ENCODE measurements at places on chromosomes 5 and 9.

- DNase-seq, result no peak
Measured at GRCh38 chr5:4627131-4627530, 513.0 kb upstream of the ADAMTS16 start.

DNA sequence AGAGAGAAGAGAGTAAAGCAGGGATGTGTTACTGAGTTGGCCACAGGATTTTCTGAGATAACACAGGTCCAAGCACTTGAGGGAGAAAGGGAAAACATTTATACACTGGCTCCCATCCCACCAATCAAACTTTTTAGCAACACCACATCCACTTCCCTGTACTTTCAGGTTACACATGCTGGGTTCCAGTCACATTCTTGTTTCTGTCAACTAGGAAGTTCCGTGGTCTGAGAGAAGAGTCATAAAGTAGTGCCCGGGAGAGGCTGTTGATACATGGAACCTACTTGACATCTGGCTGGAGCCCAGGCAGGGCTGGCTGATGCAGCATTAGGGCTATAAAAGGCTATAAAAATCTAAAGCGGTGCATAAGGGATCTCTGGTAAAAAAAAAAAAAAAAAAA lies 473.9 kb upstream of the COX7C start:
- no peak for DNase-seq

DNA sequence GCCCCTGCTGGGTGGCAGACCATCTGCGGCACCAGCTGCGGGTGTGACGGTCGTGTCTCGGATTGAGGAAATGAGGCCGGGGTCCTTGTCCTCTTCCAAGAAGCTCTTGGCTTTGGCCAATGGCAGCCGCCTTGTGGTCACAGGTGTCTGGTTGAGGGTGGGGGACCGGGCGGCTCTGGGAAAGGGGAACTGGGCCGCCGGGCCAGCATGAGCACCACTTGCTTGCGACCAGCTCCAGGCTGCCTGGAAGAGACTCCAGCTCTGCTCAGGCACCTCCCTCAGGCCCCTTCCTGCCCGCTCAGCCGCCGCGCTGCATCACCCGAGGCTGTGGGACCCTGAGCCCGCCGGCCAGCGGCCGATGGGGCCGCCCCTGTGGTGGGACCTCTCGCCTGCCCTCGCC lies 59.7 kb downstream of the RXRA start:
- DNase-seq, result no peak

GRCh38 chr5:50744776-50745175 lies 78.3 kb downstream of the PARP8 start:
- no peak for DNase-seq

- DNase-seq, result no peak
Measured at GRCh38 chr5:134451936-134452505, 40.3 kb upstream of the CDKN2AIPNL start.

GRCh38 chr9:118414676-118415075 lies 710.5 kb downstream of the TLR4 start:
- no peak for DNase-seq

DNA sequence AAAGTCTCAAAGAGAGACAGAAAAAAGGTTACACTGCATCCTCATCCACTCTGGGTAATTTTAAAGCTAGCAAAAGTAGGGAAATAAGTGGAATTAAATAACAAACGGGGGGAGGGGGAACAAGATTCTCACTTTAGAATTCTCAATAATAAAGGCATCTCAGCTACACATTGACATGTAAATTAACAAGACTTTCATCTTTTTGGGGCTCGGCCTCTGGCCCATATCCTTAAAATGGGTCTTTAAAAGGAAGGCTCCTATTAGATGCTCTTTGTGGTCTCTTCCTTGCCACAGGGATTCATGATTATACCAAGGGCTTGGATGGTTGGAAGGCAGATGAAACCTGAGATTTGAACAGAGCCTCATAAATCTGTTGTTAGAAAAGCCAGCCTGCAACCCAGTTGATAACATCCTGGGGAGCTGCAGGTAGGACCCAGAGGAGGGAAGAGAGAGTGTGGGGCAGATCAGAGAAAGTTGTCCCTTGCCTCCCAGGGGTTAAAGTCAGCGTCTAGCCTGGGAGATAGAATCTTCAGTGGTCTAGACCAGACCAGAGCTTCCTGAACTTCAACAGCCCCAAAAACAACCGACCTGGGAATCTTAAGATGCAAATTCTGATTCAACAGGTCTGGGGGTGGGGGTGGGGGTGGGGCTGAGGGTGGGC lies 135.9 kb downstream of the GCNT1 start:
- DNase-seq, result no peak

DNA sequence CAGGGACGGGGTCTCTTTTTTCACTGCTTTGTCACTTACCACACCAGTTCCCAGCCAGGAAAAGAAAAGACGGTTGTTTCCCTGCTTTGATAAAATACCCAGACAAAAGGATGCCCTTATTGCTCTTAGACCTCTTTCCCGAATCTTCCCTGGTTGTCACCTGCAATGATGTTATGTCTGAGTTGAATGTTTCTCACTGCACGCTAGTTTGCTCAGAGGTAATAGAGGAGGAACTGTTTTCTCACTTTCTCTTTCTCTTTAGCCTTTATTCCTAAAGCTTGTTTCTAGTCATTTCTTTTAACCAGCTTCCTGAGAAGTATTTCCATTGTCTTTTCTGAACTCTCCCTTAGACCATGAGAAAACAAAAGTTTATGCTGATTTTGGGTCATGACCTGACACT lies 32.9 kb downstream of the ACER2 start:
- no peak for DNase-seq

DNA sequence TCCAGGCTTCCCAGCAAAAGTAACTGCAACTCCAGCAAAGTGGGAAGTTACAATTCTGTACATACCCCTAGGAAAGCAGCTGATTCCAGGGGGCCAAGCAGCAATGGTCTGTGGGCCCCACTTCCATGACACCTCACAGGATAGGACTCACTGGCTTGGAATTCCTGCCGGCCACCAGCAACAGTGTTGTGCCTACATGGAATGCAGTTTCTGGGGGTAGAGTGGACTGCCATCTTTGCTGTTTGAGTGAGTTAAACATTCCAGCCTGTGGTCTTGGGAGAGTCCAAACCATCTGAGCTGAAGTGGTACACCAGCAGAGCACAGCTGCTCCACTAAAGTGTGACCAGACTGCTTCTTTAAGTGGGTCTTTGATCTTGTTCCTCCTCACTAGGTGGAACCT lies 13.4 kb upstream of the FBN2 start:
- no peak for DNase-seq

DNA sequence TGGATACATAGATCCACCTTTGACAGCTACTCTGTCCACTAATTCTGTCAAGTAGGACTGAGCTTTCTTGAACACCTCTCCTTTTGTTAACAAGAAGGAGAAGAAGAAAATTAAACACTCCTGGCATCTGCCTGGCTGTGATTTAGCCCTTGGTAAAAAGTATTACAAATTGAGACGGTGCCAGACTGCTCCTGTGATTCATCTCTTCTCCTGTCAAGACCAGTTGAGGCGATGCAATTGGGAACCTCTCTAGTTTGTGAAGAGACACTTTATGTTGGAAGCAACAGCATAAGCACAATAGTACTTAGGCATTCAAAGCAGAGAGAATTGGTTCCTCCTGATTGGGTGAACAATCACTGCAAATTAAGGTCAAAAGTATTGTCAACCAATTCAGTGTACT lies 72.7 kb downstream of the GHR start:
- DNase-seq, result no peak

GRCh38 chr5:103679873-103680272 lies 117.3 kb upstream of the NUDT12 start:
- no peak for DNase-seq

DNA sequence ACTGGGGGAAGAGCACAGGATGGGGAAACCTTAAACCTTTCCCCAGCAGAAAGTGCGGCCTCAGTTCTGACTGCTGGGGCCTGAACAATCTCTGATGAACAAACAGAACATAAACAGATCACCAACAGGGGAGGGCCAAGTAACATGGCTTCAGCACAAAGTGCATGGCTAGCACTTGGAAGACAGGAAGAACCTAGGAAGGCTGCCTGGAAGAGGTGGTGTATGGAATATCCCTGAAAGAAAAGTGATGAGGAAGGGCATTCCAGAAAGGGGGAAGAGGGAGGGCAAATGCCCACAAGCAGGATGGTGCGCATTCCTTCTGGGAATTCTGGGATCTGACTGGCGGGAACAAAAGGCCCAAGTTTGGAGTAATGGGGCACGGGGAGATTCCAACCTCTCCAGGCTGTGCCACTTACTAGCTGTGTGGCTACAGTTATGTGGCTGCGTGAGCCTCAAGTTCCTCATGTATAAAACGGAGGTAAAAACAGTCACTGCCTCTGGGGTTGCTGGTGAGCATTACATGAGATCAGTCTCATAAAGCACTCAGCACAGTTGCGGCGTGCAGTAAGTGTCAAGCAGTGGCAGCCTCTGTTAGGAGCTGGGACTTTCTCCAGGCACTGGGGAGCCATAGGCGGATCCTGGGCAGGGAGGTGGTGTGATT lies 1.6 kb downstream of the PDGFRB start:
- no peak for DNase-seq

GRCh38 chr5:59489551-59489950 lies 404.0 kb downstream of the PDE4D start:
- no peak for DNase-seq

DNA sequence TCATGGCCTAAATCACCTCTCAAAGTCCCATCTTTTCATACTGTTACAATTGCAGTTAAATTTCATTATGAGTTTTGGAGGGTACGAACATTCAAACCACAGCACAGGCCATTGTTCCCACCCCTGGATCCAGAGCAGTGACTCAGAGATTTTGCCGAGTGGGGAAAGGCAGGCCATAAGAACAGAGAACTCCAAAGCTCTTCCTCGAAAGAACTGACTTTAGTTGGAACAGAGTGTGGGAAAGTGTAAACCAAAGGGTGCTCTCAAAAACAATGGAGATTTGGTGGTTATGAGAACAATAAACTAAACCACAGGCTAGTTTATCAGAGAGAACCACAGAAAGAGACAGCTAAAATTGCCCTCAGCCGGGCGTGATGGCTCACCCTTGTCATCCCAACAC lies 19.4 kb upstream of the GRPEL2 start:
- DNase-seq, result no peak

DNA sequence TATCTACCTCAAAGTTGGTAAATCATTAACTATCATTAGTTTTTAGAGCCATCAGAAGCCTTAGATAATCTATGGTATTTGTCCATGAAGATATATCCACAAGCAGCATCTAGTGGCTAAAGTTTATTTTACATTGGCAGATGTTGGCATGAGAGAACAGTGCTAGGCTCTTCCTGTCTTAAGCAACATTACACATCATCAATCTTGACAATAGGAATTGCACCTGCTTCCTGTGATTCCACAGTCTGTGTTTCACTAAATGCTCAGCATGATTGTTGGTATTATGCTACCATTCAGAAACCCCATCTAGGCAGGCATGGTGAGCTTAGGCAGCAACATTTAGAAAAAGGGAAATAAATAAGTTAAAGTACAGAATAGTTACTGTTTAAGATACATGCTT lies 246.6 kb downstream of the SLCO4C1 start:
- no peak for DNase-seq

GRCh38 chr5:36600917-36601527 lies 5.4 kb upstream of the SLC1A3 start:
- no peak for DNase-seq

DNA sequence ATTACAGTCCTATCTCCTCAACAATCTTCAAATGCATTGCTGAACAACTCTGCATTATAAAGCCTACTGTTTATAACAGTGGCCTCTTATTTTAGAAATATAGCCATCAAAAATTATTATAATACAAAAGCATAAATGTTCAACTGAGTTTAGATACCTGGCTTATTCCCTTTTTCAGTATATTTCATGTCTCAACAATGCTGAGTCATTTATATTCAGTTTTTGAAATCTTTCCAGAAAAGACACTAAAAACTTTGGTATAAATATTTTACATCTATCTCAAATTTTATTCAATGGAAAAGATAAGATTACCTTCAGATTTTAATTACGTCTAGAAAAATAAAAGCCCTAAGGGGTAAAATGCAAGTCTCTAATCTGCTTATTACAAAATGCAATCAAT lies 37.9 kb downstream of the LURAP1L start:
- DNase-seq, result no peak
